ENCODE measurements at places on chromosomes 12 and 14. TPM values are rescaled to one million over a fixed set of nuclear protein-coding genes. Genes with fewer than 3 reads are reported as not detected.

The PIWIL1 gene
- not detected for total RNA-seq

The HOXC9 gene
- total RNA-seq, result not detected

GRCh38 chr12:85580562-85581168 is 255.5 kb downstream of the RASSF9 start:
- no peak for DNase-seq

- DNase-seq, result no peak
Measured at GRCh38 chr12:131511391-131511802, 199.5 kb upstream of the SFSWAP start.

All from CD4-positive, CD25-positive, alpha-beta regulatory T cell (primary cell).